ENCODE measurements at places on chromosomes 4 and X.

GRCh38 chr4:7423391-7423790 is 11.3 kb downstream of the PSAPL1 start:
- no peaks in the 10 kb centered on the region for H3K27me3 ChIP-seq
- H3K4me3 ChIP-seq: no peak overlapping the region
- no peak overlapping the region for H3K27ac ChIP-seq
- no peak for DNase-seq

DNA sequence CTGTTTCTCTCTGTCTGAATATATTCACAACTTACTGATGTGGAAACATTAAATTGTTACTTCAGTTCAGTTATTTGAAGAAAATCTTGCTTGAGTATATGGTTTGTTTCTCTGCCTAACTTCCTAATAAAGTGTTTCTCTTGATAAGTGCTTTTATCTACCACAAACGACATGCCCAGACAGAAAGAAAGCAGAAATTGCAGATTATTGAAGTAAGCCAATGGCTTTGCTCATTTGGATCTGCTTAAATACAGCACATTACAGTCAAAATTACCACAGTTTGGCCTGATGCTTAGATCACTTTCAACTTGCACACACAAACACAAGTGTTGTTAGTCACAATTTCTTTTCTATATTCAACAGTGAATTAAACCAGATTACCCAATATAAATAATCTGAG is 68.0 kb downstream of the ATOH1 start:
- no peak overlapping the region for H3K4me3 ChIP-seq
- no peaks in the 10 kb centered on the region for H3K27me3 ChIP-seq
- no peak for DNase-seq
- H3K36me3 ChIP-seq: no peaks in the 10 kb centered on the region

GRCh38 chr4:137524725-137525369 is 7.4 kb downstream of the PCDH18 start:
- no peak overlapping the region for H3K4me3 ChIP-seq
- DNase-seq: no peak
- no peaks in the 10 kb centered on the region for H3K27me3 ChIP-seq
- no peak overlapping the region for H3K27ac ChIP-seq
- no peaks in the 10 kb centered on the region for H3K36me3 ChIP-seq

DNA sequence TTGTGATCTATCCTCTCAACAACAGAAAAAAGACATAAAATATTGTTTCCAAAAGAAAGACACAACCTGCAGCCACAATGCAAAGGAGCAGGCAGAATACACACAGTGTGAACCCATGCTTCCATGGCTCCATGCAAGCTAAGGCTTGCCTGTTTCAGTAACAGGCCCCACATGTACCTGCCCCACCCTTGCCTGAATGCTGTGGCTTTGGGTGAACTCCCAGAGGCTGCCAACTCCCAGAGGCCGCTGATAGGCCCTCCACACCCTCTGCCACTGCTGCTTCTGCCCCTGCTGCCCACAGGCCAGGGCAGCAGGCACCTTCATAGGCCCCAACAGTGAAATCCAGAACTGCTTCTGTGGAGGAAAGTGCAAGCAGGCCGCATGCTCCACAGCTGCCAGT is 313.9 kb downstream of the CHIC1 start:
- no peak overlapping the region for H3K27ac ChIP-seq
- peaks cover 15% of the 10 kb centered on the region for H3K4me1 ChIP-seq
- no peaks in the 10 kb centered on the region for H3K36me3 ChIP-seq
- no peaks in the 10 kb centered on the region for H3K27me3 ChIP-seq

GRCh38 chr4:163548481-163549243 is 54.2 kb downstream of the TMA16 start:
- no peak for DNase-seq
- H3K27me3 ChIP-seq: no peaks in the 10 kb centered on the region
- H3K27ac ChIP-seq: no peak overlapping the region
- H3K4me1 ChIP-seq: peaks cover 12% of the 10 kb centered on the region

DNA sequence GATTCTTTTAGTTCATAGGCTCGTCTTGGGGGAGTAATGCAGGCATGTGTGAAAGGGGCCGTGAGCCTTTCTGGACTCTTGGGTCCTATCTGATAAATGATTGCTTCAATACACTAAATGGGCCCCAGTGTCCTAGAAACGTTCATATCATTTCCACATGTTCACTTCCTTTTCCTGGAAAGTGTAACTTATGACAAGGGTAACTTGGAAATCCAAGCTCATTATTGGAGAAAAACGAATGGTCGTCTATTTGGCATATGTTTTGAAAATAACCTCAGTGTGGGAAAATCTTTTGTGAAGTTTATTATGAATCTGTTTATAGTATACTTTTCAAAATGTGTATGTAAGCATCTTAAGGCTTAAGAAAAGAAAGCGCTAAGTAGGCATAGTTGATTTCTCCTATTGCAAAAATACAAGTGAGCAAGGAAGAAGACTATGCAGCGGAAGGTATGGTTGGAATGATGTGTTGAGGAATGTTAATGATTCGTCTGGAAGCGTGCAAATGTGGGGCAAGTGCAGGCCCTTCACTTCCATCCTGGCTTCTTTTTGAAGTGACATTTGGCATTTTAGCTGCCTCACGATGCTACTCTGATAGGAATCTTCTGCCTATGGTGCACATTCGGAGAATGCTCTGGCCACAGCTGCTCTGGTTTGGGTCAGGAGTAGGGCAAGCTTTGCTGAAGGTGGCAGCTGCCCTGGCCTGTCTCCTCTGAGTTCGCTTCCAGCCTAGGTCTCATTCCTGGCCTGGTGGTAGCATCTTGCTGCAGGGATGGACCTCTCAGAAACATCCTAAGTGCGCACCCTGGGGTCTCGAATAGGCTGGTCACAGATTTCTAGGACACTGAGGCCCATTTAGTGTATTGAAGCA is 49.5 kb upstream of the STOX2 start:
- DNase-seq: no peak
- no peak overlapping the region for H3K27ac ChIP-seq
- no peaks in the 10 kb centered on the region for H3K36me3 ChIP-seq
- H3K27me3 ChIP-seq: no peaks in the 10 kb centered on the region

- peak overlapping the region; percentile 37 for H3K4me3 ChIP-seq
- no peak overlapping the region for H3K27ac ChIP-seq
- H3K36me3 ChIP-seq: no peaks in the 10 kb centered on the region
- no peak for DNase-seq
These were observed 75.4 kb downstream of the DCHS2 start for GRCh38 chr4:154416190-154416547.

DNA sequence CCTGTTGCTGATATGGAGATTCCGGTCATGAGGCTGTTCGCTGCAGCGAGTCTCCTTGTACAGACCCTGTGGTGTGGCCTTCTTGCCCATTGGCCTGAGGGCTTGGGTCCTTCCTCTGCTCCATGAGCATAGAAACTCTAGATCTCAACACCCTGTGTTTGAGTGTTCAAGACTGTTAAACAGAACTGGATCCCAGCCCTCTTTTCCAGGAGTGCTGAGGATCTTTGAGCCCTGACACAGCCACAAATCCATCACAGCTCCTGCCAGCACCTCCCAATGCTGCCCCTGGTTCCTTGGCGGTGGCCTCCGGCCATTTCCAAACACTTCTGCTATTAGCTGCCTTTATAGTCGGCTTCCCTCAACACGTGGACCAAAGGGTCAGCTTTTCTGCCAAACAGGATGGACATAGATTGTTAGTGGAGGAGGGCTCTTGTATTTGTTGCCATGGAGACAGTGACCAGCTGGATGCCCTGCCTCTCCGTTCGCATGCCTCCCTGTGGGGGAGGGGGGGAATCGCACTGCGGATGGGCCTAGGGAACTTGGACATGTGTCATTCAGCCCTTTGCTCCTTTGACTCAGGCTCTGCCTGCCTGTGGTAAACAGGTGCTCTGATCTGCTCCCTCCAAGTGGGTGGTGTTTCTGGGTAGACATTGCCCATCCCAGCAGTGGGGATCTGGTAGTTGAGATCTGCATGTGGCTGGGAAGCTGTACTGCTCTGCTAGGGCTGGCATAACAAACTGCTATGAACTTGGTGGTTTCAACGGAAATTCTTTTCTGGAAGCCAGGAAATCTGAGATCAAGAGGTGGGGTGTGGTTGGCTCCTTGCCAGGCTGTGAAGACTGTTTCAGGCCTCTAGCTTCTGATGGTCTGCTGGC is 6.9 kb upstream of the WDR1 start:
- no peak for DNase-seq
- no peak overlapping the region for H3K27ac ChIP-seq
- H3K36me3 ChIP-seq: no peaks in the 10 kb centered on the region
- peaks cover 4% of the 10 kb centered on the region for H3K4me1 ChIP-seq

DNA sequence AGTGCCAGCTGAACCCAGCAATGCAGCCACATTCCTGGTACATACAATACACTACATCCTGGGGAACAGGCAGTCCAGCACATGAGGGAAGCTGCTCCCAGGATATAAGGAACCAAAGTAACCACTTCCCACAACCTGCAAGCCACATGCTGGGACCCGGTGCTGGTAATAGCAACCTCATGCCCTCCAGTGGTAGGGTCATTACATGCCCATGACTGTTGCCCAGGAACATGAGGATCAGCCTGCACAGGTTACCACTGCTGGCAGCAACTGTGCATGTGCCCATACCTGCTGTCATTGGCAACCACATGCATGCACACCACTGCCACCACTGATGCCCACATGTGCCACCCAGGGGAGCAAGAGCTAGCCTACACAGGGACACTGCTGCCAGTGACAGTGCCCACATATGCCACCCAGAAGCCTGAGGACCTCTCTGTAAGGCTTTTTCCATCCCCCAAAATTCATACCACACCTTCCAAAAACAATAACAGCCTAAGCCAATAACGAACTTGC is 1982.5 kb downstream of the ARAP2 start:
- H3K27ac ChIP-seq: no peak overlapping the region
- no peaks in the 10 kb centered on the region for H3K4me1 ChIP-seq
- H3K27me3 ChIP-seq: no peaks in the 10 kb centered on the region
- H3K4me3 ChIP-seq: no peak overlapping the region
- no peak for DNase-seq

GRCh38 chrX:50941638-50942037 is 31.1 kb downstream of the BMP15 start:
- DNase-seq: no peak
- H3K36me3 ChIP-seq: no peaks in the 10 kb centered on the region
- H3K4me1 ChIP-seq: no peaks in the 10 kb centered on the region

DNA sequence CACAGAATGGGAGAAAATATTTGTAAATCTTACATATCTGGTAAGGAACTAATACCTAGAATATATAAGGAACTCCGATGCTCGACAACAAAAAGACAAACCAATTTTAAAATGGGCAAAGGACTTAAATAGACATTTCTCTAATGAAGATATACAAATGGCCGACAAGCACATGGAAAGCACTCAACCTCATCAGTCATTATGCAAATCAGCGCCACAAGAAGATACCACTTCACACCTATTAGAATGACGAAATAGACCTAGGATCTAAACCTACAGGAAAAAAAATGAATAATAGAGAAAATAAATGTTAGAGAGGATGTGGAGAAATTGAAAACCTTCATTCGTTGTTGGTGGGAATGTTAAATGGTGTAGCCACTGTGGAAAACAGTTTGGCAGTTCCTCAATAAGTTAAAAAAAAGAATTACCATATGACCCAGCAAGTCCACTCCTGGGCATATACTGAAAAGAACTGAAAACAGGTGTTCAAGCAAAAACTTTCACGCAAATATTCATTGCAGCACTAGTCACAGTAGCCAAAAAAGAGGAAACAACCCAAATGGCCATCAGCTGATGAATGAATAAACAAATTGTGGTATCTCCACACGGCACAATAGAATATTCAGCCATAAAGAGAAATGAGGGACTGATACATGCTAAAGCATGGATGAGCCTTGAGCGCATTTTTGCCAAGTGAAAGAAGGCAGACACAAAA is 57.3 kb upstream of the WDR19 start:
- no peak overlapping the region for H3K4me3 ChIP-seq
- DNase-seq: no peak
- no peak overlapping the region for H3K27ac ChIP-seq
- H3K36me3 ChIP-seq: no peaks in the 10 kb centered on the region
- H3K4me1 ChIP-seq: no peaks in the 10 kb centered on the region

DNA sequence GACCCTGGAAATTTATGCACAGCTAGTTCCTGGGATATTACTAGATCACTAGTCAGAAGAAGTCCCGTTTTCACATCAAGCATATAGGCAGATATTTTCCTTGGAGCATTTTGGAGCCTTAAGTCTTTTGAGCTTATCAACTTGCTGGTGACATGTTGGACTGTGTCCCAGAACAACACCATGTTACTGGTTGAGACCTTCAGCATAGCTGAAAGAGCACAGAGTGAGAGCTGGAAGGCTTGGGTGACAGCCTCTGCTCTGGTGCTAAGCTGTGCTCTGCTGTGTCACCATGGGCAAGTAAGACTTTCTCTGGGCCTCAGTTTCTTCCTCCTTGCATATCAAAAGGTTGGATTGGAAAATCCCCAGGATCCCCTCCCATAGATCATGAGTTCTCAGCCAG is 116.6 kb upstream of the FRMPD4 start:
- no peak overlapping the region for H3K4me3 ChIP-seq
- no peaks in the 10 kb centered on the region for H3K27me3 ChIP-seq
- DNase-seq: no peak
- H3K4me1 ChIP-seq: no peaks in the 10 kb centered on the region

DNA sequence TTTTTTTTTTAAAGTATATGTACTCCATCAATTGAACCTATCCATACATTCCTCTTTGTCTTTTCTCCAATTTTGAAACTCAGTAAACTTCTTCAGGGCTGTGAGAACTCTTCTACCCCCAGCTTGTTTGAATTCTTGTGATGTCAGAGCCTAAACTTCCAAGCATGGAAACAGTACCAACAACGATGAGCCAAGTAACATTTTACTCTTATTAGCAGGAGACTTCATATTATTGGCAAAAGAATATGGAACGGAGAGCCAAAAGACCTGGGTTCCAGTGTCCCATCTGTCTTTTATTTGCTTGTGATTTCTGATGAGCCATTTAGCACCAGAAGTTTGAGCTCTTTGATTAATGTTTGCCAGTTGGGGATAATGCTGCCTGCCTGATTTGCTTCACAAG is 5.3 kb downstream of the DIAPH2 start:
- no peaks in the 10 kb centered on the region for H3K36me3 ChIP-seq
- no peaks in the 10 kb centered on the region for H3K4me1 ChIP-seq
- DNase-seq: no peak
- H3K27me3 ChIP-seq: no peaks in the 10 kb centered on the region

GRCh38 chrX:149504226-149504914 is 736 bp downstream of the IDS start:
- no peak for DNase-seq
- H3K27ac ChIP-seq: peak overlapping the region; percentile 69
- H3K27me3 ChIP-seq: no peaks in the 10 kb centered on the region
- H3K4me1 ChIP-seq: peaks cover 17% of the 10 kb centered on the region
